Subcutaneous preadipocyte (primary cell): ENCODE measurements at places on chromosomes 2 and 18. TPM values are rescaled to one million over a fixed set of nuclear protein-coding genes. Genes with fewer than 3 reads are reported as not detected.

Gene DTNA
- 24.6 and 31.6 TPM in 2 replicates for total RNA-seq

Gene PIGN
- 41.5 and 46.9 TPM in 2 replicates for total RNA-seq

Gene CNGA3
- total RNA-seq, result under 0.01 TPM in 2 replicates

Gene FZD7
- total RNA-seq, result 5.1 and 7.0 TPM in 2 replicates

Gene TCF4
- total RNA-seq, result 69.4 and 89.7 TPM in 2 replicates

Gene CREB1
- 21.7 and 25.0 TPM in 2 replicates for total RNA-seq
